ENCODE measurements at places on chromosomes 3 and 15. TPM values are rescaled to one million over a fixed set of nuclear protein-coding genes. Genes with fewer than 3 reads are reported as not detected.

Gene GNAT1
- not detected for total RNA-seq

Gene EIF3J
- total RNA-seq: 33.7 TPM

Gene SLC12A1
- total RNA-seq: not detected

Gene MUC20
- total RNA-seq: 0.50 TPM

Gene SCAMP5
- 2.2 TPM for total RNA-seq

Gene SAMD7
- total RNA-seq: not detected

Gene RTP3
- not detected for total RNA-seq

Gene CDCP1
- total RNA-seq: 9.1 TPM

Gene MNS1
- total RNA-seq: 3.9 TPM

Gene DZIP3
- total RNA-seq: 25.5 TPM

Gene KLF15
- 4.1 TPM for total RNA-seq

Gene CCK
- 15.3 TPM for total RNA-seq

Gene GPR149
- total RNA-seq: not detected

Gene IGSF10
- 1.3 TPM for total RNA-seq

Gene TMEM45A
- 50.8 TPM for total RNA-seq

Gene NTRK3
- 0.17 TPM for total RNA-seq

Gene TRPM1
- not detected for total RNA-seq

Gene ENTPD3
- not detected for total RNA-seq

Gene OSTN
- 0.44 TPM for total RNA-seq
